ENCODE measurements at places on chromosomes 2 and 18.

GRCh38 chr2:190972846-190973245, 41.1 kb downstream of the STAT1 start:
- DNase-seq: no peak

GRCh38 chr18:41532344-41533086, 422.5 kb upstream of the PIK3C3 start:
- no peak for DNase-seq

DNA sequence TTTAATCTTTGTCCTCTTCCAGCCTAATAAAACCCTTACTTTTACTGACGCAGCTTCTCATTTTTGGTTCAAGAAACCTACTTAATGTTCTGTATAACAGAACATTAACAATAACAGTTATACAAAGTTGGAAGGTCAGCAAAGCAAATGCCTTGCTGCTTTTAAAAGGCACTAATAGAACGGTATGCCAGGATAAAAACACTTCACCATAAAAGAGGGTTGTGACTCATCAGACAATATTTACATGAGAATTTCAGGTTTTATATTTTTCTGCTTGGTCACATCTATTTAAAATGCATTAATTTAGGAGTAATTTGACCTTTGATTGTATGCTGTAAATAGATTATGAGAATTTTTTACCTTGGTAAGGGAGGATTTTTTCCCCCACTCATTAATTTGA, 3.0 kb downstream of the KLHL41 start:
- no peak for DNase-seq

DNA sequence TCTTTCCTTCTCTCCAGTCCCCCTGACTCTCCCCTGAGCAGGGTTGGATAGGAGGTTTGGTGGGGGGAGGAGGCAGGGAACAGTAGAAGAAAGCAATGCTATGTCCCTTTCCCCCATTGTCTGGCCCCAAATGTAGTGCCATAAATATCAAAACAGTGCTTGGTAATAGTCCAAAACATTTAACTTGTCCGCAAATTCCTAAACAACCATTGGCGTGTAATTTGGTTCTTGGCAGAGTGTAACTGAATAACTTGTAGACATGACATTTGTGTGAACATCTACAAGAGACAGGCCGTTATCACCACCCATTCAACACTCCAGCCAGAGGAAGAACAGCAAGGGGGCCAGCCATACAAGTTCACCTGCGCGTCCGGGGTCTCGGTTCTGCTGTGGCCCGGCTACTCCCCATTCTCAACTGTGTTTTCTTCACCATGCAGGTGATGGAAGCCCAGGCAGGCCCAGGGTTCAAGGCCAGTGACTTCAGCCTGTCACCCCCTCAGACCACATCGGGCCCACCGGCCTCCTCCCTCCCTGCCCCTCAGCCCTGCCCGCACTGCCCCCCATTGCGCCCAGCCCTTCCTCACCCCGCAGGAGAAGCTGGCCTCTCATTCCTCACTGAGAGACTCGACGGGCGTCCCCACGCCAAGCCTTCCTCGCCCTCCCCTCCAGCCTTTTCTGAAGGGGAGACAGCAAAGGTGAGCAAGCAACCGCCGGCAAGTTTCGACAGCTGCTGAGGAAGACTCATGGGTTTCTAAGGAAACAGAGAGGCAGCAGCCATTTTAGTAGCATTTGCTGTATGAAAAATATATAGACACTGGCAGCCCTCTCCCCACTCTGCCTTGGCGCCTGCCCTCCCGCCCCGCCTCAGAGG, 699 bp upstream of the RAPGEF4 start:
- DNase-seq: no peak

DNA sequence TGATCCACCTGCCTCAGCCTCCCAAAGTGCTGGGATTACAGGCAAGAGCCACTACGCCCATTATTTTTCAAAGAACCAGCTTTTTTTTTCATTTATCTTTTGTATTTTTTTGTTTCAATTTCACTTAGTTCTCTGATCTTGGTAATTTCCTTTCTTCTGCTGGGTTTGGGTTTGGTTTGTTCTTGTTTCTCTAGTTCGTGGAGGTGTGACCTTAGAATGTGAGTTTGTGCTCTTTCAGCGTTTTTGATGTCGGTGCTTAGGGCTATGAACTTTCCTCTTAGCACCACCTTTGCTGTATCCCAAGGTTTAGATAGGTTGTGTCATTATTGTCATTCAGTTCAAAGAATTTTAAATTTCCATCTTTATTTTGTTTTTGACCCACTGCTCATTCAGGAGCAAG, 86.7 kb upstream of the MSTN start:
- no peak for DNase-seq

DNA sequence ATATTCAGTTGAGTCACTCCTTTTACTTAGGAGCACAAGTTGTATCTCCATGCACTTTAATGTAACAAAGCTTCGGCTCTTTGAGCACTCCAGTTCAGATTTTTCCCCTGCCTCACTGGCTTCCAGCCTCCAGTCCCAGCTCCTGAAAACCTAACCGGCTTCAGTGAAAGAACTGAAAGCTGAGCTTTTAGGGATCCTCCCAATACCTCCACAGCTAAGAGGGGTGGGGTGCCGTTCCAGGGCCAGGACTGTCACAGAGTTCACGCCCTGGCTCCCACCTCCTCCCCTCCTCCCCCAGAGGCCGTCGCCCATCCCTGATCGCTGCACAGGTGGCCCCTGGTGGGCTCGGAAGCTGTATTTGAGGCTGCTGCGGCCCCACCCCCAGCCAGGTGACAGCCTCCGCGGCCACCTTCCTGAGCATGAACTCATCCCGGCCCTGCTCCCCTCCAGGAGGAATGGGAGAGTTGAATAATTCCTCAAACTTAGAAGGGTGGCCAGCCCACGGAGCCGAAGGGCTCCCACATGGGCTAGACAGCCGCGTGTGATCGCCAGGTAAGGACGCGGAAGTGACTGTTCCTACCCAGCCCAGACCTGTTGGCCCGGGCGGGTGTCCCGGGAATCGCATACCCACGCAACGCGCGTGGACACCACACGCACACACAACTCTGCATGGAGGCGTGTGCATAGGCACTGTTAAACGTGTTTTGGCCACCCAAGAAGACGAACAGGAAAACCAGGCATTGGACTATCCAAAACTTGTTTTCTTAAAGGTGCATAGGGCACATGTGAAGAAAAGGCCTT, 1.8 kb downstream of the MYO5B start:
- DNase-seq: no peak

DNA sequence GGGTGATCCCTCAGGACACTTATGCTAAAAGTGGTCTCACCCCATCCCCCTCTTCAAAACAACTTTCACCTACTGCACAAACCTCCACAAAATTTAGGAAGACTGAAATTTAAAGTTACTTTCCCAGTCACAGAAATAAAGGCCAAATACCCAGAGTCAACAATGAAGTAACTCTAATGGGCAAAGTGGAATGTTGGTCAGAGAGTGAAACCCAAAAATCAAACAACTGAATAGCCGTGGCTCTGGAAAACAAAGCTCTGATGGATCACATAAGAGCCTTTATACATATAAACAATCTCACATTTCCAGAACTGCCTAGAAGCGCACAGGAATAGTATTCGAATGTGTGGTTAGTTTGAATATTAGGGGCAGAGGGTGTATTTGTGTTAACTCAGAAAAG, 4.7 kb downstream of the ACVR1 start:
- no peak for DNase-seq

DNA sequence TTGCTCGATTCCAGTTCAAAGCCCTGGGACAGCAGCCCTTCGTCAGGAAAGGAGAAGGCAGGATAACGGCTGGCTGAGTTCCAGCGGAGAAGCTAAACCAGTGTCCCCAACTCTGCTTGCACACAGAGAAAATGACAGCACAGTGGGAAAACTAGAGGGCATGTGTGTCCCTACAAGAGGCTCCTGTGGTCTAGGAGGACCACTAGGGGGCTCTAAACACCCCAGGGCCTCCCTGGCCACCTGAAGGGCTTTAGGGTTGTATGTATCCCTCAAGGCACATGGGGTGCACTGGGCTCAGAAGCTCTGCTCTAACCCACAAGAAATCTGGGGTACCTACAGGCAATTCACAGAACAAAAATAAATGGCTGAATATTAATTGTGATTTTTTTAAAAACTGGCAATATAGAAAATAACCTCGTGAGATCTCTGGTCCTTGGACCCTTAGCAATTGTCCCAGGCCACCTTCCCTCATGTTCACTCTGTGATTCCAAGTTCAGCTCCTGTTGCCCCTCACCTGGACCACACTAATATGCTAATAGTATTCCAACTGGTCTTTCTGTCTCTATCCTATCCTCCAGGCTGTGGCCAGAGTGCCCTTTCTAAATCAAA, 17.5 kb downstream of the STAT1 start:
- DNase-seq: no peak

GRCh38 chr2:218369330-218369729, 12.7 kb downstream of the CATIP start:
- DNase-seq: no peak

GRCh38 chr2:67930156-67930555, 132.6 kb downstream of the C1D start:
- no peak for DNase-seq

DNA sequence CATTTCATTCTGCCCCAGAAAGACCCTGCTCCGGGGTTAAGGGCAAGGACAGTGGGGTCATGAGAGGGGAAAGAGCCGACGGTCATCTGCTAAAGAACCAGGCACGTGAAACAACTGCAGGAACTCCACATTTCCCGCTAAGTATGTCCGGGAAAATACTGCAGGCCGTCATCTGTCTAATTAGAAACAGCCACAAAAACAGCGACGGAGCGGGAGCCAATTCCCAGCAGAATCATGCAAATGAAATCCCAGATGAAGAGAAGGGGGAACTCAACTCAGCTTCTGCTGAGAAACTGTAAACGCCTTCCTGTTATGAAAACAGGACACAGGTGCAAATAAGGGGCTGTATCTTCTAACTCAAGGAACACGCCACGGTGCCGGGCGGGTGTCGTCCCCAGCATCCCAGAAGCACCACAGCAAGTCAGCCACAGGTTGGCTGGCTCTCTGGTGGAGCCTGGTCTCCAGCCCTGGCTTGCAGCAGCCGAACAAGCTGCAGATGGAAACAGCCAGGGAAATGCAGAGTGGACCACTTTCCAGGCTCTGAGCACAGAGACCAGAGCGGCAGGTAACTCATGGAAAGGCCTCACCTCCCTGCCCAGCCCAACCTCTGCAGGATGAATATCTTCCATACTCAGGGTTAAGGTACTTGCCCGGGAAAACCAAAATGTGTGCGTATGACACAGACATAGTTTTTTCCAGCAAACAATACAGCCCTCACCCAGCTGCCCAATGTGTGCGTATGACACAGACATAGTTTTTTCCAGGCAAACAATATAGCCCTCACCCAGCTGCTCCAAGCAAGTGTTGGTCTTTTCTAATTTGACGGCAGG, 28.9 kb downstream of the PXDN start:
- no peak for DNase-seq

- no peak for DNase-seq
These were observed 766.2 kb downstream of the MBD2 start for GRCh38 chr18:53458268-53458667.

- no peak for DNase-seq
These were observed 70.0 kb downstream of the FIGN start for GRCh38 chr2:163665817-163666216.

- DNase-seq: no peak
These were observed 258.1 kb downstream of the LNPK start for GRCh38 chr2:175744000-175744399.

DNA sequence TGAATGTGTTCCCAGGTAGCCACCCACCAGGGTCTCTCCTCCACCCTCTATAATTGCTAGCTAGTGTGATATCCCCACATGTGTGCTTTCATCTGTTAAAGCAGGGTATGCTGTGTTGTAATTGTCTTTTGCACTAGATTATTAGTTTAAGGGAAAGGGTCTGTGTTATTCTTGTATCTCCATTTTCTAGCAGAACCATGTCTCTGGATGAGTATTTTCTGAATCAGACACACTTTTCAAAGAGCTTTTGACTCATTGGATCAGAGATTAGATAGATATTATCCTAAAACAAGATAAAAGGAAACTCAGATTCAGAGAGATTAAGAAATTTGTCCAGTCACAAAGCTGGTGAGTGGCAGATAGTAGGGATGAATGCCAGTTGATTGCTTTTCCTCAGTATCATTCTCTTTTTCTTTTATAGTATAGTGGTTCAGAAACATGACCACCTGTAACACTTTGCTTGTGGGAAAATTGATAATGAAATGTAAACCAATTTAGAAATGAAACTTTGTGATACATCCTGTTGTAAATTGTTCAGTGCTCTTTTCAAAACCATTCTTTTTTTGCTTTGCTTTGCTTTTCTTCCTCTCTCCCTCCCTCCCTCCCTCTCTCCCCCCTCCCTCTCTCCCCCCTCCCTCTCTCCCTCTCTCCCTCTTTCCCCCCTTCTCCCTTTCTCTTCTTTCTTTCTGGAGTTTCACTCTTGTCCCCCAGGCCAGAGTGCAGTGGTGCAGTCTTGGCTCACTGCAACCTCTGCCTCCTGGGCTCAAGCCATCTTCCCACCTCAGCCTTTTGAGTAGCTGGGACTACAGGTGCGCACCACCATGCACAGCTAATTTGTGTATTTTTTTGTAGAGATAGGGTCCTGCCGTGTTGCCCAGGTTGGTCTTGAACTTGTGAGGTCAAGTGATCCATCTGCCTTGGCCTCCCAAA, 7.4 kb downstream of the MIB1 start:
- DNase-seq: no peak

DNA sequence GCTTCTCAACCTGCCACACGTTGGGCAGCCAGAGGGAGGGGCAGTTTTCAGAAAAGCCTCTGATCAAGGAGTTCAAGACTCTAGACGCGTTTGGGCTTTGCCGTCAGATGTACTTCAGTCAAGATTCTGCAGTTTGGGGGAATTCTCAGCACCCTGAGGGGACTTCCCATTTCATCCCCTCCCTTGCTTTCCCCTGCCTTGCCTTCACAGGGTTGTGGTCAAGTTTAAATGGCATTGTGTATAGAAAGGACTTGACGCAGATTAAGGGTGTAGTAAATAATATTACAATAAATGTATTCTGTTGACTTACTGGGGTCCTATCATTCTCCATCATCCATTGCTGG, 198.3 kb upstream of the NABP1 start:
- no peak for DNase-seq

DNA sequence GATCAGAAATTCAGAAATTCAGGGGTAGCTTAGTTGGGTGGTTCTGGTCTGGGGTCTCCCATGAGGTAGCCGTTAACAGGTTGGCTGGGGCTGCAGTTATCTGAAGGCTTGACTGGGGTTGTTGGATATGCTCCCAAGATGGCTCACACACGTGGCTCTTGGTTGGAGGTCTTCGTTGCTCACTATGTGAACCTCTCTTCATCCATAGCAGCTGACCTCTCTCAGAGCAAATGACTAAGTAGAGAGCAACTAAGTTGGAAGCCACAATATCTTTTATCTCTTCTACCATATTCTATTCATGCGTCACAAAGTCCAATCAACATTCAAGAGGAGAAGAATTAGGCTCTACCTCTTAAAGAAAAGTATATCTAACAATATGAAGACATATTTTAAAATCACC, 38.7 kb upstream of the SERTAD2 start:
- DNase-seq: no peak

DNA sequence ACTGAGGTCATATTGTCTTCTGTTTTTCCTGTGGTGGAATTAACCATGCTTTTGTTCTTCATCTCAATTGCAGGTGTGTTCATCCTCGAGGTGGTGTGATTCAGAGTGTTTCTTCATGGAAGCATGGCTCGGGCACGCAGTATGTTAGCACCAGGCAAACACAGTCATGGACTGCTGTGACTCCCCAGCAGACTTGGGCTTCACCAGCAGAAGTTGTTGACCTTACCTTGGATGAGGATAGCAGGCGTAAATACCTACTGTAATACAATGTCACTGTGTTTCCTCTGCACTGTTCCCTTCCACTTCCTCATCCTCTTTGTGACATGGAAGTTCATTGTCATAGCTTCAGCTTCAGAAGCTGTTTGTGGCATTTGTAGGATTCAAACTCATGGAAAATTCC, 158.7 kb downstream of the HAUS1 start:
- DNase-seq: no peak

All from stimulated activated CD4-positive, alpha-beta T cell treated with anti-CD3 and anti-CD28 coated beads, Interleukin-15, amount 100 ng/mL, for 1 hour (primary cell).